ENCODE measurements at places on chromosomes 5 and 9. TPM values are rescaled to one million over a fixed set of nuclear protein-coding genes. Genes with fewer than 3 reads are reported as not detected.

DNA sequence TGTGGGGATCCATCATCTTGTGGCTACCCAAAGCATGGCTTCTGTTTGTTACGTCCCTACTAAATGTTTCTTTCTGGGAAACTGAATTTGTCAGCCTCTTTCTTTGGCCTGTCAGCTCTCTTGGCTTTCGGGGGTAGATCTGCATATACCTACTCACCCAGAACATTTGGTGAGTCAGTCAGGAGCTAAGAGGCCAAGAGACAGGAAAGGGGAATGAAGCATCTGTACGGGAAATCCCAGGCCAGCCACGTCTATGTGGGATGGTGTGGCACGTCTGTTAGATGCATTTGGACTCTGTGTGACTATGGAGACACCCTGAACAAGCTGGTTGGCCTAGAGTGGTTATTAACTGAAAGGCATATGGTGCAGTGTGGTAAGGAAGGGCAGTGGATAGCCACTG lies 58.1 kb downstream of the CDO1 start:
- no peak for DNase-seq

DNA sequence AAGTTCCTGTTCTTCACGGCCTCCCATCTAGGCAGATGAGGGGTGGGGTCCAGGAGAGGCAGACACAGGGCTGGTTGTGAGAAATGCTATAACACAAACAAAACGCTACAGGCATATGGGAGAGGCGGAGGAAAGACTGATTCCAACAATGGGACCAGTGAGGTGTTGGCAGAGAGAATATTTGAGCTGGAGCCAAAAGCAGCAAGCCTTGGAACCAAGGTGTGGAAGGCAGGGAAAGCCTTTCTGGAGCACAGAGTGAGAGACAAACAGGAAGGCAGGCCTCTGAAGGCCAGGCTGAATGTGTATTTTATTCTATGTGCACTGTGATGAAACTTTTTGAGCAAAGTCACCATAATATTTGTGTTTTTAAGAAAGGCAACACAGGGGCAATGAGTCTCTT lies 2.9 kb downstream of the ATPSCKMT start:
- no peak for DNase-seq

- no peak for DNase-seq
Observed at GRCh38 chr9:135707252-135708138, 5.5 kb downstream of the KCNT1 start.

GRCh38 chr9:133981958-133982681 lies 10.0 kb downstream of the VAV2 start:
- no peak for DNase-seq

GRCh38 chr5:134053840-134054338 lies 49.1 kb upstream of the VDAC1 start:
- peak; percentile 44 for DNase-seq

DNA sequence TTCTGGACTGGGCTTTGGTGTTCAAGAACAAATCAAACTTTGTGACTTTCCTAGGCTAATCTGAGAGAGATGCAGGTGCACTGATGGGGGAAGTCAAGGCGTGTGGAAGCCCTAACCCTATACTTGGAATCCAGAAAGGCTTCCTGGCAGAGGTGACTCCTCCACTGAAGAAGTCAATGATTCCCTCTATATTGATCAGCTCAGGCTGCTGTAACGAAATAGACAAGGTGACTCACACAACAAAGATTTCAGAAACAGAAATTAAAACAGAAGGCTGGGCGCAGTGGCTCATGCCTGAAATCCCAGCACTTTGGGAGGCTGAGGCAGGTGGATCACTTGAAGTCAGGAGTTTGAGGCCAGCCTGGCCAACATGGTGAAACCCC lies 69.6 kb upstream of the GGTA1 start:
- no peak for DNase-seq

DNA sequence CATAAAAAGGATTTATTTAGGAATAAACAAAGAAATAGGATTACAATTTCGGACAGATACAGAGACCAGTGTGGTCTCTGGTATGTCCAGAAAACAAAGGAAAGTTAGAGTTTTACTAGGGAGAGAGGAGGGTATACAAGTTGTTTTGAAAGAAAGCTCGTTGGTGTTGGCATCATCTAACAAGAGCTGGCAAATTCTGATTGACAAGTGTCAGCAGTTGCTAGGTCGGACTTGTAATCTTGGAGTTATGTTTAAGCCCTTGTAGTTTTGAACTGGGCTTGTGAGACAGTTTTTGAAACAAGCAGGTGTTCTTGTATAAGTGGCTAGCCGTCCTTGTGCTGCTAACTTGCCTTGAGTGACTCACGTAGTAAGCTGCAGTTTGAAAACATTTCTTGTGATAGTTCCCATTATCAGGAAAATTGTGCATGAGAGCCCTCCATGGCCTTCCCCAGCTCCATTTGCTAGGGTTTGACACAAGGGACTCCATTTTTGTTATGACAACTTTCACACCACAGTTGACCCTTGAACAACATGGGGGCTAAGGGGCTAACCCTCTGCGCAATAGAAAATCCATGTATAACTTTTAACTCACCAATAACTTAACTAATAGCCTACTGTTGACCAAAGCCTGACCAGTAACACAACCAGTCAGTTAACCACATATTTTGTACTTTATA lies 48.1 kb downstream of the ZNF622 start:
- DNase-seq: no peak

DNA sequence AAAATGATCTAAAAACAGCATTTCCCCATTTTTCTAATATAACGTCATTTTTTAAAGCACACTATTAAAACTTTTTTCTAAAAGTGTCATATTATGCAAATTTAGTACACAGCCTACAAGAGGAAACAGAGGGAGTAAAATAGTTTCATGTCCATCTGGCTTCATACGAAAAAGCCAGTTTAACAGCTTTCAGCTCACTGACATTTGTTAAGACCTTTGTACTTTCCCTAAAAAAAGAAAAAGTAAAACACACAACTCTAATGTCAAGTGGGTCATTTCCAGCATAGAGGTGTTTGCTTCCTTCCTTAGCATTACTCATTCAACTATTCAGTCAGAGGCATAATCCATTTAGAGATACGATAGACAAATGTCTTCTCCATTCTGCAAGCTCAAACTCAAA lies 49.4 kb downstream of the ABHD17B start:
- DNase-seq: no peak

DNA sequence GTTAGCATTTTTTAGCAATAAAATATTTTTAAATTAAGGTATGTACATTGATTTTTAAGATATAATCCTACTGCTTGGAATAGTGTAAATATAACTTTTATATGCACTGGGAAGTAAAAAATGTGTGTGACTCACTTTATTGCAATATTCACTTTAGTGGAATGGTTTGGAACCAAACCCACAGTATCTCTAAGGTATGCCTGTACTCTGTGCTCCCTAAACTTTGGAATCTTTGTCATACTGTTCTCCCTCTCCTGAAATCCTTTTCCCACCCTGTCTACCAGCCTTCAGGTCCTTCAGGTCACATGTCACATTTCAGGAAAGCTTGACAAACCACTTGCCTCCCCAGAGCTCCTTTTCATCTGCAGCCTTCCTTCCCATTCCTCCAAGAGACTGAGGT lies 308.7 kb downstream of the SPOCK1 start:
- DNase-seq: no peak

- DNase-seq: no peak
Observed at GRCh38 chr5:74598731-74599130, 41.8 kb downstream of the ENC1 start.

The NRG2 gene
- total RNA-seq: 0.06 TPM

The IFNA13 gene
- not detected for total RNA-seq

The NEURL1B gene
- total RNA-seq: 90.8 TPM

The CDKN2B gene
- total RNA-seq: 158 TPM

The TRUB2 gene
- 28.7 TPM for total RNA-seq

Data from left colon (tissue), 2 donors.